ENCODE measurements at places on chromosomes 7 and 10.
A peak's percentile ranks its signal among the peaks of the same experiment; 100 is the strongest.

DNA sequence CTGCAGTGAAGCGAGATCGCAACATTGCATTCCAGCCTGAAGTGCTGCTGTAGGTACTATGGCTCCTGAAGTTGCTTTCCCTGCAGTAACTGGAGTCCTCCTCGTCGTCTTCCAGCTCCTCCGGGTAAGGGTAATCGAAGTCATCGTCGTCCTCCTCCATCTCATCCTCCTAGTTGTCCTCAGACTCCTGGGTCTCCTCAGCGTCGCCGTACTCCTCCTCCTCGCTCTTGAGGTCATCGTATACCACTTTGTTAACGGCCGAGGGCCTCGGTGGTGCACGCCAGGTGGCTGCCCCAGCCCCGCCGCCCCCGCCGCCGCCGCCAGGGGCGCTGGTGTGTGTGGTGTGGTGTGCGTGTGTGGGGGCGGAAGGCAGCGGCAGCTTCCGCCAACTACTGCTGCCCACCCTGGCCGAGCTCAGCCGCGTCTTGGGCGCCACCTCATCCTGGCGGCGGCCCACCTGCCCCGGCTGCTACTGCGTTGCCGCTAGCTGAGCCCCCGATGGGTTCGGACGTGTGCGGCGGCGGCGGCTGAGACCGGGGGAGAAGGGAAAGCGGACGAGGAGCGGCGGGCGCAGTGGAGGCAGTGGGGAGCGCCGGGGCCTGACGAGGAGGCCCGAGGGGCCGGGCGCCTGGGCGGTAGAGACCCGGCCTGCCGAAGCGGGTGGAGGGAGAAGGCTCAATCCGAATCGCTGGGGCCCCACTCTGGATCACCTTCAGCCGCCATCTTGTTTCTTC is 11.8 kb upstream of the ACBD5 start:
- peak; percentile 76 for DNase-seq

GRCh38 chr10:35251373-35252100 is 84.8 kb upstream of the CCNY start:
- DNase-seq: no peak

- no peak for DNase-seq
These were observed 142.4 kb upstream of the SAMD8 start for GRCh38 chr10:74969093-74969492.

DNA sequence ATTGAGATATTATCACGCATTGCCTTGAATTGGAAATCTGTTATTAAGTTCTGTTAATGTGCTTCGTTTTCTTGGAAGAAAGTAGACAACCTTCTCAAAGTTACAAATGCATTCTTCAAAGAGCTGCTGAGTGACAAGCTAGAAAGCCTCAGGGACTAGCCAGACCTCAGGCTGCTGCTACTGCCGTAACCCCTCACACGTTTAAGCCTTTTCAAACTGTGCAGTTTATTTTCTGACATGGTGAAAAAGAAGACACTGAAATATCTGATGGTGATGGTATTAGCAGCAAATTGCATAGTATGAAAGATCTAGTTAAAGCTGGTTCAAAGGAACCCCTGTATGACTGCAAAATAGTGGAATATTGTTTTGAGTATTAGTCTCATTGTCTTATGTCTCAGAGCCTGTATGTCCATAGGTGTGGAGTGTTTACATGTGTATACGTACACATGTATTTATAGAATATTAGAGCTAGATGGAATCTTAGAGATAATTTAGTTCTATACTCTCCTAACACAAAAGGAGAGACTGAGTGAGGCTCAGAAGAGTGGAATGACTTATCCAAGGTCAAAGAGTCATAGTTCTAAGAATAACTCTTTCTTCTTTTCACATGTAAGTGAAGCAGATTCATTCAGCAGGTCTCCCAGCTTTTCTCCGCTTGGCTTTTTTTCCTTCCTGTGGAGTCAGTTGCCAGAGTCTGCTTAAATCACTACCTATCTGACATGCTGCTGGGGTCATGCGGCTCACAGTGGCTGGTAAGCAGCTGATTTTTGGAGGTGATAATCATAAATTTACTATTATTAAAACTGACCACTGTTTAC is 431.9 kb downstream of the PLXDC2 start:
- no peak for DNase-seq

GRCh38 chr10:29811751-29812427 is 177.1 kb upstream of the SVIL start:
- DNase-seq: no peak

DNA sequence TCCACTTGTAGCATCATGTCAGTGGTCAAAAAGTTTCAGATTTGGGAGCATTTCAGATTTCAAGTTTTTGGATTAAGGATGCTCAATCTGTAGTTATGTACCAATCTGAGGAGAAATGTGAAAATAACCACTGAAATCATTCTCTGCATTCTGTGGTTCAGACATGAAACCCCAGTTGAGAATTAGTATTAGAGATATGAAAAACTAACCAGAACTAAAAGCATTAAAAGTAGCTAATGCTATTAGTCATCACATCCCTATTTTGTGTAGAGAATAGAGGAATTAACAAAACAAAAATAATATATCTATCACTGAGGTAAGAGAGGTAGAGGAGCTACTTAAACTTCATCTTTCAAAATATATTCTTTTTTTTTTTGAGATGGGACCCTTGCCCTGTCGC is 28.0 kb downstream of the MICU1 start:
- DNase-seq: no peak

DNA sequence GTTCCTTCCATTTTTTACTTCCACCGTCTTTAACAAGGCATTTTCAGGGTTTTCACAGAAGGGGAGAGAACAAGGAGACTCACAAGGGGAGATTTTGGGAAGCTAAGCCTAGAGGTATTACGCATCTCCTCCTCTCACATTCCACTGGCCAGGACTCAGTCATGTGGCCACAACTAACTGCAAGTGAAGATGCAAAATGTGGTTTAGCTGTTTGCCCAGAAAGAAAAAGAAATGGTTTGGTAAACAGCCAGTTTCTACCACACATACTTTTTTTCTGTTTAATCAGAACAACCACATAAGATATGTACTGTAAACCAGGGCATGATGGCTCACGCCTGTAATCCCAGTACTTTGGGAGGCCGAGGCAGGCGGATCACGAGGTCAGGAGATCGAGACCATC is 21.4 kb upstream of the HELLS start:
- DNase-seq: no peak

GRCh38 chr7:52838981-52839411 is 196.4 kb upstream of the POM121L12 start:
- no peak for DNase-seq

GRCh38 chr10:113780681-113781250 is 29.3 kb downstream of the PLEKHS1 start:
- DNase-seq: no peak

- no peak for DNase-seq
These were observed 228.7 kb upstream of the FZD8 start for GRCh38 chr10:35870665-35871310.

DNA sequence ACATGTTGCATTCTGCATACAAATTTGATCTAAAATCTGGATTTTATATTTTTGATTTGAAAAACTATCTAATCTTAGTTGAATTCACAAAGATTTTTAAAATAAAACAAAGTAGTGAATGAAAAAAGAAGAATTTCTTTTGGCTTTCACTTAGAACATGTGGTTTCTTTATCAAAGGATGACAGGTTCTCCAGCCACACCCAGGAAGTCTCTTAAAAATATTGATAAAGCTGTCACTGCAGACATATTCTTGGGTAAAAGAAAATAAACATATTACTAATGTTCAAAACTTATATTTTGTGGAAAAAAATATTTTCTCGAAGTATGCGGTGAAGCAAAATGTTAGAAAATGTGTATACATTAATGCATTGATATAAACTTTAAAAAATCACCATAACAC is 44.3 kb downstream of the ARL4A start:
- DNase-seq: no peak

- no peak for DNase-seq
These were observed 149.8 kb upstream of the WNT16 start for GRCh38 chr7:121178869-121179497.

- no peak for DNase-seq
These were observed 48.5 kb upstream of the SLF2 start for GRCh38 chr10:100864036-100864885.

- peak; percentile 38 for DNase-seq
These were observed 102.7 kb downstream of the CUBN start for GRCh38 chr10:17026686-17027485.

GRCh38 chr7:2029211-2029905 is 203.4 kb downstream of the MAD1L1 start:
- no peak for DNase-seq

DNA sequence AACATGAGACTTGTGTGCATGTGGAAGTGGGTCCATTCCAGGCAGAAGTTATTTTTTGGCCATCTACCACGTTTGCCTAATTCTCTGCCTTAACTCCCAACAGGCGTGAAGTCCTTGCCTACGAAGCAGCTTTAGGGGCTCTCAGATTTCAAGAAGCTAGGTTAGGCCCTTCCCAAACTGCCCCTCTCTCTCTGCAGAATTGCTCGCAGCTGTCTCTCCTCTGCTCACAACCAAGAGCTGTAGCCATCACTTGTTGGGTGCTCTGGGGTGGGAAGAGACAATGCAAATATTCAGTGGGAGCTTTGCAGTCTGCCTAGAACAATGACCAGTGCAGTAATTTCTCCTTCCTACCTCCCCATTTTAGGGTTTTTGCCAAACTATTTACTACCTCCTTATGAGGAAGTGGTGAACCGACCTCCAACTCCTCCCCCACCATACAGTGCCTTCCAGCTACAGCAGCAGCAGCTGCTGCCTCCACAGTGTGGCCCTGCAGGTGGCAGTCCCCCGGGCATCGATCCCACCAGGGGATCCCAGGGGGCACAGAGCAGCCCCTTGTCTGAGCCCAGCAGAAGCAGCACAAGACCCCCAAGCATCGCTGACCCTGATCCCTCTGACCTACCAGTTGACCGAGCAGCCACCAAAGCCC is 24.9 kb downstream of the CYP17A1 start:
- DNase-seq: no peak

DNA sequence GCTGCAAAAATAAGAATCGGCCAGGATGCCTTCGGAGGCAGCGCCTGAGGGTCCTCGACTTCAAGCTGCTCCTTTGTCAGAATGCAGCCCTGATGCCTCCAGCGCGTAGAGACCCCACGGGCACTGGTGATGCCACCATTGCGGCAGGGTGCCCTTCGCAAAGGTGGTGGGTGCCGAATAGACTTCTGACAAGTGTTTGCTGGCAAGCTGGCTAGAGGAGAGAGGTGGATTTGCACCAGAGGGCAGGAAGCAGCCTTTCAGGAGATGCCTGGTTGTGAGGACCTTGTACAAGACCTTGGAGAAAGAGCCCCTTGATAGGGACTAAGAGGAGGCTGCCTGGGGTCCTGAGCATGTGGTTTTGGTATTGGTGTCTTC is 103.2 kb upstream of the PPIF start:
- no peak for DNase-seq

GRCh38 chr10:44459671-44460070 is 74.8 kb upstream of the CXCL12 start:
- DNase-seq: no peak

- no peak for DNase-seq
These were observed 103.9 kb upstream of the TNS3 start for GRCh38 chr7:47685712-47686376.

DNA sequence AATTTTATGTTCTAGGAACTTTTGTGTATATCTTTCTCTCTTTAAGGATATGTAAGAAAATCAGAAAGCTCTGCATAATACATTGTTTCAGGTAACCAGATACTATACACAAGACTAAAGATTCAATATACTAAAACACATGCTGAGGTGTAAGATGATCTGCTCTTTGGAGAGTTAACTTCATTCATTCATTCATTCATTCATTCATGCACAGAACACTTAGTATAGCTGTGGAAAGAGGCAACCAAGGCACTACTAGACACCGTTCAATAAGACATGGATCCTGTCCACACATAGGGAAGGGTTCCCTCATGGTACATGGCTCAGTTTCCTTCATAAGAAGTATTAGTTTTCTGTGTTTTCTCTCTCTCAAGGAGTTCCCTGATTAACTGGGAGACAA is 207.6 kb upstream of the AOAH start:
- DNase-seq: no peak

- no peak for DNase-seq
These were observed 235.6 kb downstream of the DGKB start for GRCh38 chr7:14666913-14667312.

GRCh38 chr7:101625031-101625791 is 3.9 kb downstream of the MYL10 start:
- DNase-seq: no peak

GRCh38 chr10:71747551-71748523 is 25.5 kb downstream of the VSIR start:
- no peak for DNase-seq

DNA sequence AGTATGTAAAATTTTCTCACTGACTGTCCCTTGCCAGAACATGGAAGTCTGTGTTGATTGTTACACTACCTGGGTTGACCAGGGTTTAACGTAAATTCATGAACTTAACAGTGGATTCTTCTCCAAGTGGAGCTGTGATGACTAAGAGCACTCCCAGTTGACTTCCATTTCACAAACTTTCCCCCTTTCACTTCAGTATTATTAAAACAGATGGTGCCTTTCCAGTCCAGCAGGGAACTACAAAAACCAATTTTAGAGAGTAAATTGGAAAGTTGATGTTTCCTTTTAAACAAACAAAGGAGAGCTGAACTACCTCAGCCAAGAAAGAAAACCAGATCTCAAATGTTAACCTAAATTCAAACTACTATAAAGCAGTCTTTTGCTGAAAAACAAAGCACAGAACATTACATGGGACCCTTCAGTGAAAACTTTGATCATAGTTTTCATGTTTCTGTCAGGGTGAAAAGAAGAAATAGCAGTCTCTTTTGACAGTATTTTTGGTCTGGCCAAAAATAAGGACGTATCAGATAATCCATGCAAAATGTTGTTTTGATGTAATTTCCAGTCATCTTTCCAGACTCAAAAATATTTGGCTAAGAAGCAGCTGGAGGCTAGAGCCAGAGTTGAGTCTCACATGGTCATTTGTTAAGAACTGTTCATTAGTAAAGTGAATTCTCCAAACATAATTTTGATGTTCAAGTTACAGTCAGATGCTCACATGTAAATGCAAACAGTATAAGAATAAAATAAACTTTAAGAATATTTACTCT is 479.9 kb upstream of the AKR1E2 start:
- no peak for DNase-seq
